CD14-positive monocyte (primary cell): ENCODE measurements at places on chromosomes 5 and 9.
A peak's percentile ranks its signal among the peaks of the same experiment; 100 is the strongest.

DNA sequence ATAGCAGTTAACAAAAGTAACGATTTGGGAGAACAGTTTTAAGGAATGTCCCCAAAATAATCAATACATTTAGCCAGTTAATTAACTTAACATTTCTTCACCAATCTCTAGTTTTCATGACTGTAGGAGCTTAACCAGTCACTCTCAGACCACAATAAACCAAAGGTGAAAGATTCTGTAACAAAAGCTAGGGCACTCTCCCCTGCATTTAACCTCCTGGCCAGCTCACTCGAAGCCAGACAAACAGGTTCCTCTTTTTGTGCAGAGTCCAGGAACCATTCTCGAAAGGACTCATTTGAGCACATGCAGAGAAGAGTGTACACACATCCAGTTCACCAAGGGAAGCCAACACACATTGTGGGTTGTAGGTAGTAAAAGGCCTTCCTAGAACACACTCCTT lies 6.5 kb downstream of the IL7R start:
- DNase-seq, result peak; percentile 23

- no peak for DNase-seq
Observed at GRCh38 chr5:94893412-94894135, 275.1 kb downstream of the SLF1 start.

DNA sequence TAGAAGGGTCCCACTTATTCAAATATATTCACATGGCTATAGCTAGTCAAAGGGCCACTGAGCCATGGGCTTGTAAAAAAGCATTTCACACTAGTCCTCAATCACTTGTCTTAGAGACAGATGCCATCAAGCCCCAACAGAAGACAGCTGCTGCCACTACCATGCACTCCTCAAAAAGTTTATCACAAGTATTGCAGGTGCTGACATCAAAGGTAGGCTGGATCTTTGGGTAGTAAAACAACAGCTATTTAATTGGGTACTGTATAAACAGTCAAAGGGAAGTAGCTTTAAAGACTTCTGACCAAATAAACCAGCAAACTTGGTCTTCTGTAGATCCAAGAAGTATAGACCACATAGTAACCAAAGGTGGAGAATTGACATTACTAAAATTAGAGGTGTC lies 59.2 kb upstream of the FER start:
- DNase-seq, result no peak

DNA sequence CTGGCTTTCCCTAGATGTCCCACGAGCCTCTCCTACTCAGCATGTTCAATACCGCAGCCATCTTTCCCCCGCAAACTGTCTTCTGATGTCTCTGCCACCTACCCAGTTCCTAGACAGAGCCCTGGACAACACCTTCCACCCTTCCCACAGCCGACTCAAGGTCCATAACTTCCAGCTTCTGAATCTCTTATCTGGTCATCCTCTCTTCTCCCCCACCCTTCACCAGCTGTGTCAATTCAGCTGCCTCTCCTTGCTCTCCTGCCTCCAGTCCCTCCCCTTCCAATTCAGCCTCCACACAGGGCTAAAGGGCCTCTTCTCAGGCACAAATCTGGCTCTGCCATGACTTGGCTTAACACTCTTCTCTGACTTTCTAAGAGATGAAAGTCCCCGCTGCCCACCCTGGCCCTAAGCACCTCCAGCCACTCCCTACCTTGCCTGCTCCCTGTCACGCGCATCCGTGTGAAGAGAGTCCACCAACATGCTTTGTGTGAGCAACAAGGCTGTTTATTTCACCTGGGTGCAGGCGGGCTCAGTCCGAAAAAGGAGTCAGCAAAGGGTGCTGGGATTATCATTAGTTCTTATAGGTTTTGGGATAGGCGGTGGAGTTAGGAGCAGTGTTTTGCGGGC lies 25.2 kb downstream of the AQP7 start:
- no peak for DNase-seq

DNA sequence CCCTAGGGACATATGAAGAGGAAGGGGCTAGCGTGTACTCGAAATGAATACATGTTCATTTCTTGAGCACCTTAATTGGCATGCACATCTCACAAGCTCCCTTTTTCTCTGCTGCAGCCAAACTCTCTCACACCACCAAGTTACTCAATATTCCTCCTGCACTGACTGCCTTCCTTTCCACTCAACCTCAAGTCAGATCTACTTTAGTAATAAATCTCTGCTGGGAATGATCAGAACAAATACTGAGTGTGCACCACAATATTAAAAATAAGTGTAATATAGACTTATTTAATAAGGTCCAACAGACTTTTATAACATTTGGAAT lies 995.8 kb upstream of the WWC1 start:
- DNase-seq, result no peak

GRCh38 chr5:180468732-180469585 lies 25.2 kb upstream of the CNOT6 start:
- no peak for DNase-seq

- DNase-seq, result no peak
Observed at GRCh38 chr9:134526584-134527477, 114.8 kb upstream of the COL5A1 start.
